ENCODE measurements at places on chromosomes 16 and 17. TPM values are rescaled to one million over a fixed set of nuclear protein-coding genes. Genes with fewer than 3 reads are reported as not detected.

The KRT14 gene
- total RNA-seq: 0.52 TPM

The FOXL1 gene
- 10.9 TPM for total RNA-seq

DNA sequence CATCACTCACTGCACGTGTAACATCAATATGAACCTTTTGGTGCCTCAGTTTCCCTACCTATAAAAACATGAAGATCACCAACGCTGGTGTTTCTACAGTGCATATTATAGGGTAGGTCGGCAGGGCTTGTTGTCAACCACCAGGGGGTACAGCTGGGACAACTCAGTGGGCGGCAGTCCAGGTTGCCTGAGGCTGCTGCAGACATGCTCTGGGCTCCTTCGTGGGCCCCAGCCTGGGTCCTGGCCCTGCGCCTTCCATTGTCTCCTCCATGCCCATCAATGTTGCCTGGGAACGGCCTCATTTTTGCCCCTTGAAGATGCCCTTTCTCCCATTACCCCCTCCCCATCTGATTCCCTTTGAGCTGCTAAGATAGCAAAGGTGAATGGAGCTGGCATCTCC is 89.8 kb downstream of the GSG1L start:
- no peak for DNase-seq

- peak; percentile 70 for DNase-seq
Measured at GRCh38 chr17:39225959-39226683, 376 bp upstream of the STAC2 start.

DNA sequence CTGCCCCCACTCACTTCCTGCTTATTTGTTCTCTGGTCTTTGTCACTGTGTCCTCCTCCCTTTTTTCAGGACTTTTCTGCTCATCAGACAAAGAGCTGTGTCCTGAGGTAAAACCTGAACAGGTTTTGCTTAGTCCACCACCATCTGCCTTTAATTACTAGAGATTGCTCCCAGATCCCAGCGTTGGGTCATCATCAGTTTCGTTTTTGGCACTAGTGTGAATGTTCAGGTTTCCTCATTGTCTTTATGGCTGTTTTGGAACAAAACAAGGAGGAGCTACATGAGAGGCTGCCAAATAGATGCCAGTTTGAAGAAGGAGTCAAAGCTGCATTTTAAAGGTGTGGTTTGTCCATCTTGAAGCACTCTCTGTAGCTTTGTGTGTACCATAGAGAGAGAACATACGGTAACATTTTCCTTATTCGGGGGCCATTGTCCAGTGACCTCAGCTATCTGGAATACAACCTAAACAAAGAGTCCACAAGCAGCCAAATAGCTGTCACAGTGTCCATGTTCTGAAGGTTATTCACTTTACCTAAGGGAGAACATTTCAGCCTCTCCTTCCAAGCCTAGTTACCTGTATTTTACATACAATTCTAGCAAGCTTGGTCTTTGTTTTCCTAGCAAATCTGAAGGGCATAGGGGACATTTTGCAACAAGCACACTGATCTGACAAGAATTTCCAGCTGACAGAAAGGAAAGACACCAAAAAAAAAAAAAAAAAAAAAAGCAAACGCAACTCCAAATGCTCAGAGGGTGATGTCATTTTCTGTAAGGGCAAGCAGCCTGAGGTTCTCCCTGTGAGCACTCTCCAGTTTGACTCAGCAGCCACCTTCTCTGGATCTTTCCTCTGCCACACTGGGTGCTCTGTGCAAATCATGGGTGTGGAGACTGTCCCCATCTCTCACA is 196.1 kb downstream of the NTN1 start:
- no peak for DNase-seq

DNA sequence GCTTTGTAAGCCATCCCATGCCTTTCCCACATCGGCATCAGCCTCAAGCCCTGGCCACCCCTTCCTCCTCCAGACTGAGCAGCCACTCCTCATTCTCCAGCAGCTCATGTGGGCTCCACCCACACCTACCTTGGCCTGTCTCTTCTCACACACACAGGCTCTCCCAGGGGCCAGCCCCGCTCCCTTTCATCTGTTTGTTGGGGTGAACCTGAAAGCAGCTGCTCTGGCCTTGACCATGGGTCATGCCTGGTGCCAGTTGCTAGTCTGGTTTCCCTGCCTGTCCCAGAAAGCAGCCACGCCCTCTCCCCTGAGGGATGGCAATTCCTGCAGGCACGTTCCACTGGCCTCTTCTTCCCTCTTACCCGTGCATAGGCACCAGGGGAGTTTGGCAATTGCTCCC is 11.4 kb upstream of the TMEM238L start:
- no peak for DNase-seq

DNA sequence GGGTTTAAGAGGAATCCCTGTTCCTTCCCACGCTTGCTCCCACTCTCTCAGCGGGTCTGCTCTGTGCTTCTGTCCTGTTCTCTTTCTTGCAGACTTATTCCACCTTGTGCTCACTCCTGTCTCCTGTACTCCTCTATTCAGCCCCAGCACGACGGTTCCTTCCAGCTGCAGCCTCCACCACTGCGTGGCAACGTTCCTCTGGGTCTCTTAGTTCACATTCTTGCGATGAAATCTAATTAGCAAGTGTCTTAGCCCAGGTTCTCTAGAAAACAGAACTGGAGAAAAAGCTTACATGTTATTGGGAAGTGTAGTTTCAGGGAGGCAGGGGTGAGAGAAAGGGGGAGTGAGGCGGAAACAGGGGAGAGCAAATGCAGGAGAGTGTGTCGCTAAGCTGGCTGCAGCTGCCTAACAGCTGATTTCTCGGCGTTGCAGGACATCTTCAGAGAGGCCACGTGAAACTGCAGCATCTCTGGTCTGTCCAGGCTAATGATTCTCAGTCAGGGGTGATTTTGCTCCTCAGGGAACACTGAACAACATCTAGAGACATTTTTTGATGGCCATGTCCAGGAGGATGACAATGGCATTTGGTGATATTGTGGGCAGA is 213.2 kb upstream of the NLRP1 start:
- DNase-seq: no peak

DNA sequence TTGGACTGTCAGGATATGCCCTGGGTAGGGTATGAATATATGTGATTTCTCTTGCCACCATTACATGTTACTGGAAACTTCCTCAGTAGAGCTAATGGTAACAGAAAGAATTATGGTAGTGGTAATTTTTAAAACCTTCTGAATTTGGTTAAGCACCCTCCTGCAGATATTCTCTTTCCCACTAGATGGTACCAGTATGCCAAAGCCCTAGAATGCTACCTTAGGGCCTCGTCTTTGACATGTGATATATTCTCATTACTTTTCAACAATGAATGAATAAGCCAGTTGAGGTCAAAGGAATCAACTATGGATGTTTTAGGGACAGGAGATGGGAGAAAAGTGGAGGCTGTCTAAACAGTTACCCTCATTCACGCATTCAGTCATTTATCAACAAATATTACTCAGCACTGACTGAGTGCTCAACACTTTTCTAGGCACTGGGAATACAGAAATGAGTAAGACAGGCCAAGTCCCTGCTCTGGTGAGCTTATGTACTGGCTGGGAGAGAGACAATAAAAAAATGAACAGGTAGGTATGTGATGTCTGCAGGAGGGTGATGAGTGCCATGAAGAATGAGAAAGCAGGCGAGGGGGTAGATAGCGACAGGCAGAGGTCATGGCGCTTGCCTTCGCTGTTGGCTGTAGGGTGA is 14.7 kb downstream of the CDH13 start:
- DNase-seq: no peak

GRCh38 chr16:68298907-68299561 is 11.7 kb downstream of the SLC7A6OS start:
- DNase-seq: peak; percentile 53

Data from ureter (tissue), 1 donor.